SK-N-DZ (cell line): ENCODE measurements at places on chromosomes 16 and 17.
A peak's percentile ranks its signal among the peaks of the same experiment; 100 is the strongest.

- DNase-seq, result no peak
These were observed 12.7 kb upstream of the SPECC1 start for GRCh38 chr17:19996502-19996901.

DNA sequence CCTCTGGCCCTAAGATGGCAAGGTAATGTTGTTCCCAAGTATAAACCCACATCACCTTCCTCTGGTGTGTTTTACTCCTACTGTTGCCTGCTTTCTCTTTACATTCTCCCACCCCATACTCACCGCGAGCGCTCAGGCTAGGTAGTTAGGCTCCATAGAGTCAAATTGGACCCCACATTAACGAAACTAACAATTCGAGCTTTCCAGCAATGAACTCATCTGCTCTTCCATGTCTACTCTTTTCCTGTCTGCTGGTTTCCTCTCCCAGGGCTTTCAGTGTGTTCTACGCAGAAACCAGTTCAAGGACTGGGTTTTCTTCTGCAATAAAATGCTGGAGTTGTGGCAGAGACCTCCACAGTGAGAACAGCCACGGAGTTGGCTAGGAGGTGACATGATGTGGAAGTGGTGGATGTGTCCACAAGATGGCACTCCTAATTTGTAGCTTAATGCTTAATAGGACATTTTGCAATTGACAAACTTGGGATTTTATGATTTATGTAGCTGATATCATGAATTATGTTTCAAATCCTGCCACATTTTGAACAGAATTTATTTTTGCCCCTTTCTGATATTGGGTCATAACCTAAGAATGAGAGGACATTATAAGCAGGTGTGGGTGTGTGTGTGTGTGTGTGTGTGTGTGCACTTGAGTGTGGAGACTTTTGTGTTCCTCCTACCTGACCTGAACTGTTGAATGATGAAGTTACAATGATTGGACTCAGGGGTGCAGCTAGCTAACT is 2.2 kb upstream of the UQCRC2 start:
- DNase-seq, result peak; percentile 12

DNA sequence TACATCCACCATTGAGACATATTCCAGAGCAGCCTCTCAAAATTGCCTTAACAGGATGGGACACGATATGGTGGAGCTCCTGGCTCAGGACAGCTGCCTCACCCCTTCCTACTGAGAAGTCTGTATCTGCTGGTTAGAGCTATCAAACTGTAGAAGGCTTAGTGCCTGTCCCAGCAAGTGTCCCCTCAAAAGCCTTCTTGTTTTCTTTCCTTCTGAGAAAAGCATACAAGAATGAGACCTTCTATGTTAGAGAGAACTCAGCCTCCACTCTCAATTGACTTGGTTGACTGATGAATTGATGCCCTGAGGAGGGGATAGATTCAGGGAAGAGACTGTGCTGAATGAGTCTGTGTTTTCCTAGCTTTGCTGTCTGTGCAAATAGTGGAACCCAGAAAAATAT is 2020.9 kb downstream of the TP53TG3F start:
- DNase-seq, result no peak

GRCh38 chr17:20068445-20068844 is 59.3 kb downstream of the SPECC1 start:
- DNase-seq, result no peak

GRCh38 chr17:39676198-39676819 is 8.1 kb downstream of the PNMT start:
- DNase-seq, result no peak

- no peak for DNase-seq
These were observed 27.5 kb downstream of the NSMCE1 start for GRCh38 chr16:27240948-27241531.

DNA sequence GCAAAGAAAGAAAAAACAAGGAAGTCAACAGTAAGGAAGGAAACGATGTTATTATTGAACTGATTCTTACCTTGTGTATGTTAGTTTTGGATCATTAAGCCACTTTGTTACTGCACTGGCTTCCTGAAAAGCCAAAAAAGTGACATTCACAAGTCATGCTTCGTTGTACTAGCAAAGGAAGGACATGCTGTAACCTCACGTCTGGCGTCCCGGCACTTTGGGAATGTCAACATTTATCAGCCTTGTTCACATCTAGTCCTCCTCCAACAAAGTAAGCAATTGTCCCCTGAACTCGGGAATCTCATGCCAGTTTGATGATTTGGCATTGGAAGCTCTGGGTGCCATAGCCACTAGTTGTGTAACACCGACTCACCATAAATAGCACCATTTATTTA is 731 bp upstream of the MKS1 start:
- DNase-seq, result no peak

DNA sequence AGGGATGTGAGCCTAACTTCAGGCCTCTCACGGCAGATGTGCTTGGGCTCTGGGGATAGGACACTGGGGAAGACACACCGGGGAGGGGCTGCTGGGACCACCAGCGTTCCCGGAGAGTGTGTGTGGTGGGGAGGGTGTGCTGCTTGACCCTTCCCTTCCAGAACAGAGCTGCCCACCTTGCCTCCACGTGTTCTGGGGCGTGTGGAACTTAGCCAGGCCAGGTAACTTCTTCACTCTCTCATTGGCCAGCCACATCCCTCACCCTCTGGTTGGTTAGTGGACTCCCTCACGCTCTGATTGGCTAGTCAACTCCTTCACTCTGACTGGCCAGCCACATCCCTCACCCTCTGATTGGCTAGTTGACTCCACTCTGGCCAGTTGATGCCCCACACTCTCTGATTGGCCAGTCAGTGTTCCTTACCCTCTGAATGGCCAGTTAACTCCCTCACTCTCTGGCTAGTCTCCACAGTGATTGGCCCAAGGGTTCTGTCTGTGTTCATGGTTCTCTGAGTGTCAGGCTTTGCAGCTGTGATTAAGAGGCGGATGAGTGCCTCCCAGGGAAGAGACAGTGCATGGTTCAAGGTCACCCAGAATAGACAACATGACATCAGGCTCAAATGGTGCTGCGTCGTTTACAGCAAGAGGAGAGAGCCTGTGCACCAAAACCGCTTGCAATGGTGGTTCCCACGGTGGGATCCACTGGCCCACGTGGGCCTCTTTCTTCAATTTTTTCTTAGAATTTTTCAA is 10.0 kb downstream of the TMEM235 start:
- DNase-seq, result peak; percentile 96

GRCh38 chr17:29778956-29779811 is 150.8 kb downstream of the SSH2 start:
- peak; percentile 84 for DNase-seq

- peak; percentile 62 for DNase-seq
These were observed 1.5 kb upstream of the FAAP100 start for GRCh38 chr17:81553616-81554181.

DNA sequence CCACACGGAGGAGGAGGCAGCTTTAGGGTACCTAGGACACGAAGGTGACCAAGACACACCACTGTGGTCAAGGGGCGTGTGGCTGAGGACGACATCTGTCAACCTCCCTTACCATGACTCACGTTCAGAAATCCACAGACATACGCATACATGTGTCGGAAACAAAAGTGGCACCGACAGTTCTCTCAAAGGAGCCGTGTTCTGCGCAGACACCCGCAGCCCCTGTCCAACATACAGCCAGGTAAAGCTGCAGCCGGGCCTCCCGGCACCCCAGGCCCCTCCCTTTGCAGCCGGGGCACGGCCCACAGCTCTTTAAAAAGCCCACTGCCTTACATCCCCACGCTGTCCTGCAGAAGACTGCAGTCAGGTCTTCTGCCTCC is 40.5 kb upstream of the KLHDC4 start:
- DNase-seq, result no peak

DNA sequence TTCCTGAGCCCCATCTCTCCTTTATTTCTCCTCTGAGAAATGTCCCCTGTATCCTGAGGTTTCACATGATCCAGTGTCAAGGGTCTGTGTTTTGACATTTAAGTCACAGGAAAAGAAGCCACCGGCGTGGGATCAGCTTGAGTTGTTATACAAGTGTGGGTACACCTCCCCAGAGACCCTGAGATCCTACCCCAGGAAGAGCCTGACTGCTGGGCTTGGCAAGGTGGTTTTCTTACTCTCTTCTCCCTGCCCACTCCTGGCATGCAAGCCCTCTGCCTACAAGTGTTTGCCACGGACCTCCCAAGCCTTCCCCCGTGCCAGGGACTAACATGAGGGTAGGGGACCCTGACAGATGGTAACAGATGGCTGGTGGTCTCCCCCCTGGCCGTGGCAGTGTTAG is 2.8 kb upstream of the ARHGAP27 start:
- DNase-seq, result peak; percentile 6

- no peak for DNase-seq
These were observed 117.0 kb downstream of the RAB11FIP4 start for GRCh38 chr17:31508288-31509094.

DNA sequence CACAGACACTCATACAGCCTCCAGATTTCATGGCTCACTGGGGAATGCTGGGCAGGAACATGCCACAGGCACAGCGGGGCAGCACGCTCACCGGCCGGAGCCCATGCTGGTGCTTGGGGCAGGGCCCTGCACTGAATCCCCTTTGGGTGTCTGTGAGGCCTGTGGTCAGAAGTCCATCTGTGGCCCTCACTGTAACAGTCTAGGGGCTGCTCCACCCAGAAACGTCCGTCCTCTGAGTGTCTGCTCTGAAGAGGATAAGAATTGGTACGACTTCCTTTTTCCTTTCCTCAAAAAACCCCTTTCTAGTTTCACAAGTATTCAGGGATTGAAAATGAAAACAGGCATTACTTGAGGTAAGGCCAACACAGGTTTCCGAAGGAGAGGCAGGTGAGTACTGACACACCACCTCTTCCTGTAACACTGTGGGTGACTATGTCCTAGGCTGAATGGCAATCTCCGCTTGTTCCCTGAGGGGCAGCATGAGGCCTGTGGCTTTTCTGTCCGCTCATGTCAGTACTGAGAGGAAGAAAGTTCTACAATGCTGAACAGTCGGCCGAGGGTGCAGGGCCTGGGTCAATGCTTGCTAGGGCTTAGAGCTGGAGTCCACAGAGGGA is 42.5 kb downstream of the TMEM11 start:
- no peak for DNase-seq

- DNase-seq, result no peak
These were observed 21.9 kb upstream of the EFCAB13 start for GRCh38 chr17:47301831-47302230.

DNA sequence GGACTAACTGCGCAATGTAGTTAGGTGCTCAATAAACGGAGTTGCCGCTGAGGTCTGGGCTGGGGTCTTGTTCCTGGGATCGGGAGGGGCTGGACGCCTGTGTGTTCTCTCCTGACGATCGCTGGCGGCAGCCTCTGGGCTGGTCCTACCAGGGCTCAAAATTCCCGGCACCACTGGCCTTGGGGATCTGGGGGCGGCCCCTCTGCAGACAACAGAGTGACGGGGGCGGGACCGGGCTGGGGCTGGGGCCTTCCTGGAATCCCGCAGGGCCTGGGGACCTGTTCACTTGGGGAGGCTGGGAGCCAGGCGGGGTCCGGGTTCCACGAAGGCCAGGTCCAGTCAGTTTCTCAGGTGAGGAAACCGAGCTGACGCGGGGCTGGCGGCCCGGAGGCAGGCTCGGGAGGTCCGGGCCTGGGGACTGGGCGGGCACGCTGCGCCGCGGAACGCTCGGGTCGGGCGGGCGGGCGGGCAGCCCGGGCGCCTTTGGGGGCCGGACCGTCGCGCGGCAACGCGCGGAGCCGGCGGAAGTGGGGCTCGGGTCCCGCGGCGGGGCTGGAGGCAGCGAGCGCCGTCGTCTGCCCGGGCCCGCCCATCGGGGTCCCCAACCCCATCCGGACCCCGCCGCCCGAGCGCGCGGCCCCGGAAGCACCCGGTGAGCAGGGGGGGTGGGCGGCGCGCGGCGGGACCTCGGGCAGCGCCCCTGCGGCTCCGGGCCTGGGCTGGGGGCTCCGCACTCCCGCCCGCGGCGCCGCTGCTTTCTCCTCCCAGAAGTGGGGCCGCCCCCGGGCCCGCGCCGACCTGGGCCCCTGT is at the start of gene PIGQ:
PIGQ (plus strand) TSS at position 524 of the 810 bp plus-strand sequence. CDS start 4,107 bp downstream, outside the sequence.
- peak; percentile 57 for DNase-seq

- no peak for DNase-seq
These were observed 7.0 kb upstream of the EFNB3 start for GRCh38 chr17:7697828-7698588.

GRCh38 chr17:63405741-63406261 is 40.3 kb downstream of the CYB561 start:
- peak; percentile 63 for DNase-seq
